Stimulated activated CD8-positive, alpha-beta memory T cell treated with anti-CD3 and anti-CD28 coated beads, Interleukin-7, amount 100 ng/mL, for 24 hours (primary cell): ENCODE measurements at places on chromosomes 16 and 17.

- DNase-seq: no peak
Measured at GRCh38 chr17:45227926-45228762, 6.5 kb downstream of the FMNL1 start.

DNA sequence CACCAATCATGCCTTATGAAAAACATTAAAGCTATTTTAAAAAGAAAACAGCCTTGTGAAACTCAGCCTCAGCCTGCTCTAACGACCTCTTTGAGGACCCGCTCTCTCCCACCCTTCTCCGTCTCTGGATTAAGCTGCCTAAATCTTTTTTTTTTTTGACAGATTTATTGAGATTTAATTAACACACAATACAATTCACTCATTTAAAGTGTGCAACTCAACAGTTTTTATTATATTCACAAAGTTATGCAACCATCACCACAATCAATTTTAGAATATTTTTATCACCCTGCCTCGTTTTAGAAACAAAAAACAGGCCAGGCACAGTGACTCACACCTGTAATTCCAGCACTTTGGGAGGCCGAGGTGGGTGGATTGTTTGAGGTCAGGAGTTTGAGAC is 8.4 kb downstream of the CDR2L start:
- DNase-seq: no peak

GRCh38 chr17:78399693-78400144 is 21.3 kb downstream of the PGS1 start:
- DNase-seq: no peak

DNA sequence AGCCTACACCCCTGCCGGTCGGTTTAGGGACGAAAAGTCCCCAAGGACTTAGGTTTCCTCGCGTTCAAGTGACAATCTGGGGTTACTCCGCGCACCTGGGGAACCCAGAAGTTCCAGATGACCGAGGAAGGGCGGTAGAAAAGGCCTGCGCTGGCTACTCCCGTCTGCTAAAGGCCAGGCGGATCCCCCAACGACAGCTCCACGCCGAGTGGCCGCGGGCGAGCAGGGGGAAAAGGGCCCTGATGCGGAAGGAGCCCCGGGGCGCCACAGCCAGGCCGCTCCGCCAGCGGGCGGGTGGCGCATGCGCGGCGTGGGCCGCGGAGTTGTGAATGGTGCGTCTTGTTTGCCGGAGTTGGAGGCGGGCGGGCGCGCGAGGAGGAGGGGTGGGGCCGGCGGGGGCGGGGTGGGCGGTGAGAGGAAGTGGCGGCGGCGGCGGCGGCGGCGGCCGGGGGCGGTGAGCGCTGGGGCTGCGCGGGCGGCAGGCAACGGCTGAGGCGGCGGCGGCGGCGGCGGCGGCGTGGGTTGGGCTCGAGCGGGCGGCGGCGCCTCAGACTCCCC is at the start of gene CBFB:
CBFB (plus strand) TSS at position 454 of the 558 bp plus-strand sequence. CDS start 259 bp downstream, outside the sequence.
- DNase-seq: peak; percentile 82

DNA sequence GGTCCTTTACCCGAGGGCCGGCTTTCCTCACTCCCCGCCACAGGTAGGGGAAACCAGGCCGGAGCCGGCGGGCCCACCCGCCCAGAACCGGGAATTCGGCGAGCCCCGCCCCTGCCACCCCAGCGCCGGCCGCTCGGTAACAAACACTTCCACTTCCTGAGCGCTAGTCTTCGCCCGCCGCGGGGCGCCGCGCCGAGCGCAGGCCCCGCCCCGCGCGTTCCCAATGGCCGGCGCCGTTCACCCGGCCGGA is 224 bp upstream of the NHERF1 start:
- DNase-seq: no peak

DNA sequence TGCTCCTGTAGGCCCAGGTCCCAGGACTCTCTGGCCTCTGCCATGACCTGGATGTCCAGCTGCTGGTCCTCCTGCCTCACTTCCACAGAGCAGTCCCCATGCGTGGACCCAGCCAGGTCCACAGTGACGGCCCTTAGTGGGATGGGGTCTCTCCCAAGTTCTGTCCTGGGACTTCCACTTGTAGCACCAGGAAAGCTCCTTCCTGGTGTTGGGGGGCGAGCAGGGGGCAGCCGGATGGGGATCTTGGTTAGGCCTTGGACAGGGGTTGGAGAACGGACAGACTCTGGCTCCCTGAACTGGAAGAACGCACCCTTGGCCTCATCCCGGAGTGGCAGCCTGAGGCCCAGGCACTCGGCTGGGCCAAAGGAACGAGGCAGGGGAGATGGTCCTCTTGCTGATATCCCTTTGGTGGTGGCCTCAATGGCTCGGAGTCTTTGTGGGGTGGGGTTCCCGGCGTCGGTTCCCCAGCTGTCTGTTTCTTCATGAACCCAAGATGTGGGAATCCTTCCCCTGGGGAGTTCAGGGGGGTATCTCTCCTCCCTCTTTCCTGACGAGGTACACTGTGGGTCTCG is 7.2 kb downstream of the GAS2L2 start:
- DNase-seq: no peak

DNA sequence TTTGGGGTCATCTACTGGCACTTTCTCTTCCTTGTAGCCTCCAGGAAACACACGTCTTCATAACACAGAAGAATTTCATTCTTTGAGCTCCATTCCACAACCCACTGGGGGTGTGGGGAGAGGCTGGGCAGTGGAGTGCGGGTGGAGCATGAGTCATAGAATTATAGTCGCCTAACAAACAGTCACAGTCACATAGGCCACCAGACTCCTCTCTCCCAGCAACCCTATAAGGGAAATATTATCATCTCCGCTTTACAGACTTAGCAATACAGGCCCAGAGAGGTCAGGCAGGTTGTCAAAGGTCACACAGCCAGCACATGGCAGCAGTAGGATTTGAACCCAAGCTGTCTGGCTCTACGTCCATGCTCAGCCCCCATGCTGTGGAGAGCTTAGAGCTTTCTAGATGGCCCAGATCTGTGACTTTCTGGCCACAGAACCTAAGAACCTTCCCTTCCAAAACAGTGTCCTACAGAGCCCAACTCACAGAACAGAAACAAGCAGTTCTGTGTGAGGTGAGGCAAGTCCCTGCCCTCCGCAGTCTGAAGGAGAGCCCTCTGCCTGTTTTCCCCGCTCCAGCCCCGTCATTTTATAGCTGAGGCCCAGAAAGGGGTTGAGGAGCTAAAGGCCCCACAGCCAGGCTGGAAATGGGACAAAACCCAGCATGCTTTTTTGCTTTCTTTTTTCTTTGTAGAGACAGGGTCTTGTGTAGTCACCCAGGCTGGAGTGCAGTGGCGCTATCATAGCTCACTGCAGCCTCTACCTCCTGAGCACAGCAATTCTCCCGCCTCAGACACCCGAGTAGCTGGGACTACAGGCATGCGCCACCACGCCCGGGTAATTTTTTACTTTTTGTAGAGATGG is 10.7 kb upstream of the LITAF start:
- DNase-seq: no peak

GRCh38 chr16:11306997-11307638 is 26.0 kb upstream of the PRM1 start:
- DNase-seq: no peak

DNA sequence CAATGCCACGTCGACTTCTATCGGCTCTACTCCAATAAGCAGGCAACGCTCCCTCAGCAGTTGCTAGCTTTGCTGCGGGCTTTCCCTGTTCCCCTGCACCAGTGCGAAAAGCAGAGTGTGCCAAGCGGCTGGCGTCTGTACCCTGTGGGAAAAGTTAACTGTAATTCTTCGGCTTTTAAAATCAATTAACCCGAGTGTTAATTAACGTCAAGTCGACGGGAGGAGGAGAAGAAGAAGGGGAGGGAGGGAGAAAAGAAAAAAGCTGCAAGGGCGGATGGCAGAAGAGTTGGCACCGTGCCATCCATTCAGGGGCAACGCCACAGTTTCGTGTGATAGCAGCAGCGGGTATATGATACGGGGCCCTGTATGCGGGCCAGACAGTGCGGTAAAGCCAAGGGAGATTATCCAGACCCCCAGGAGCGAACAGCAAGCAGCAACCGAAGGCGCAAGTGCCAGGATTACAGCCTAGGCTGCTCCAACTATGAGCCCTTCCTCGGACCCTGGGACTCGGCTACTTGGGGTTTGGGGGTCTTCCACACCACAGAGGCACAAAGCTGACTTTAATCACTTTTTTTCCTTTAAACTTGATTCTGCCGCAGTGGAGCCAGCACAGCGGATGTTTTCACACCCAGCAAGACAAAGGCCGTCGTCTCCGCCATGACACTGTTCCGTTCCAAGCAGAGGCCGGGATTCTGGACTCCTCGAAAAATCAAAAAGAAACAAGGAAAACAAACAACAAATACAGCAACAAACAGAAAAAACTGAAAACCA is 253.8 kb upstream of the PMFBP1 start:
- DNase-seq: no peak

- DNase-seq: no peak
Measured at GRCh38 chr17:50832267-50832863, 3.0 kb upstream of the WFIKKN2 start.

DNA sequence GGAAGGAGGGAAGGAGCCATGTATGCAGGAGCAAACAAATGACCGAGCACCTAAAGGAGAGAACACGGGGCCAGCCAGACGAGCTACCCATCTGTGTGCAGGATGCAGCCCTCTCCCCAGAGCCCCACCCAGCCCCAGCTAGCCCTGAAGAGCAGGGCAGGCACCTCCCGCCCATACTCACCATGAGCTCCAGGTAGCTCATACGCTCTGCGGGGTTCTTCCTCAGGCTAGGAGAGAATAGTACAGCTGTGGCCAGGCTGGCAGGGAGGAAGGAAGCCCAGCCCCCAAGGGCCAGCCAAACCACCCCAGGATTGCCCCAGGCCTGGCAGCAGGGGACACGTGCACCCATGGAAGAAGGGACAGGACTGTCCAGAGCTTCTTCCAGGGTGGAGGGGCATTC is 81.9 kb downstream of the KCNJ18 start:
- DNase-seq: no peak

DNA sequence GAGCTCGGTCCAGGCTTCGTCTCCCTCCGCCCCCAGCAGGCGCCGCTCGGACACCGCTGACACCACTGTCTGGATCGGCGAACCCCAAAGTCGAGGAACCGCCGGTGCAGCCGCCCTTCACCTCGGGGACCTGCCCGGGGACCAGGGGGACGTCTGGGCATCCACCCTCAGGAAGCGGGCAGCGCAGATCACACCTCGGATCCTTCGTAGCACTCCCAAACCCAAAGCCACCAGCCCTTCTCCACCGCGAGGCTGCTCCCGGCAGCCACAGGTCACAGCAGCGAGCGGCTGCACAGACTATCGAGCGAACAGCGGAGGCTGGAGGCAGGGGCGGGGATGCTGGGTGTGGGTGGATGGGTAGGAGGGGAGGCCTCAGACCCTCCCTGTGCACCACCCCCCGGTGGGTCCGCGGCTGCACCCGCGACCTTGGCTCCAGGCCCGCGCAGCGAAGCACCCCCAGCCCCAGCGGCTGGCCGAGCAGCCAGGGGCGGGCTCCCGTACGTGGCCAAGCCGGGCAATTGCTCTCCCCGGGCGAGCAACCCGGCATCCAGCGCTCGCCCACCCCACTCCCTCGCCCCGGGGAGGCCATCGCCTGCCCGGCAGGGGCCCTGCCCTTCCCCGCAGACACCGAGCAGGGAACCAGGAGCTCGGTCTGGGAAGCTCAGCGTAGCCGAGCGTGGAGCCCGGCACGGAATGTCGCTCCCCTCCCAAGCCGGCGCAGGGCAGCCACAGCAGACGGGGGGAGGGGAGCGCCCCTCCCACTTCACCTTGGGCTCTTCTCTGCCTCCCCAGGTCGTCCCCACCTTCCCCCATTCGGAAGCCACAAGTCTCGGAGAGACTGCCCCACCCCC is 1.0 kb downstream of the SDK2 start:
- no peak for DNase-seq

GRCh38 chr17:77566151-77566550 is 392.4 kb upstream of the TNRC6C start:
- DNase-seq: no peak

DNA sequence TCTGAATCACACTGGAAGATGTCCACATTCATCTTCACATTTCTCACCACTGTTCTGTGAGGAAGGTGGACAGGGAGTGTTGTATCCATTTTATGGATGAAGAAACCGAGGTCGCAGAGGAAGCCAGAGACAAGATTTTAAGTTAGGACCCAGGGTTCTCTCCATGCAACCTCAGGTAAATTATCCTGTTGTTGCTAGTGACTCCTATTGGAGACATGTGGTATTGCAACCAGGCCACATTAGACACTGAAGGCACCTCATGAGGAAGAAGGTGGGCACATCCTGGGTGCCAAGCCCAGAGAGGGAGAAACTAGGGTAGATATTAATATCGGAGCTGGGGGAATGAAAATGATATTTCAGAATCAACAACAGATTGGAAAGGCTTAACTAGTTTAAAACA is 8.5 kb upstream of the WNT9B start:
- DNase-seq: no peak

- DNase-seq: no peak
Measured at GRCh38 chr17:16243385-16243784, 26.4 kb downstream of the PIGL start.

DNA sequence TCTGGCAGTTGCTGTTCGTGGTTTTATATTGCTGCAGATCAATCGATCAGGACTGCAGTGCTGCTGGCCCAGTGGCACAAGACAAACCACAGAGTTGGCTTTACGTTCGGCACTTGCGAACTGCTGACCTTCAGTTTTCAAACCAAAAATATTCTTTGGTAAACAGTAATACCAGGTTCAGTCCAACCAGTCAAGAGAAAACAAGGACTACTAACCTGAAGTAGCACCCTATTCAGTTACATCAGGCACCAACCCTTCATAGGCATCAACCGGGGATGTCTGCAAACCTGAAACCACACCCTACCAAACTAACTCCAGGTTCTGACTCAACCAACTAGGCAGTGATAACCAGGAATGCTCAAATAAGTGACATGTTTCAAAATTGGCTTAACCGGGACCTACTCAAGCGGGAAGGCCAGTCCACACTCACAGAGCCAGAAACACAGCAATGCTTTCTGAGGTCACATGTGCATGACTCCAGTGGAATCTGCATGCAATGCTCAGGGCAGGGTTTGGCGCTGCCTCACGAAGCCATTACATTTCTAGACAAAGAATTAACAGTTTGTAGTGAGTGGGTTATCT is 91.1 kb downstream of the SMG6 start:
- no peak for DNase-seq

DNA sequence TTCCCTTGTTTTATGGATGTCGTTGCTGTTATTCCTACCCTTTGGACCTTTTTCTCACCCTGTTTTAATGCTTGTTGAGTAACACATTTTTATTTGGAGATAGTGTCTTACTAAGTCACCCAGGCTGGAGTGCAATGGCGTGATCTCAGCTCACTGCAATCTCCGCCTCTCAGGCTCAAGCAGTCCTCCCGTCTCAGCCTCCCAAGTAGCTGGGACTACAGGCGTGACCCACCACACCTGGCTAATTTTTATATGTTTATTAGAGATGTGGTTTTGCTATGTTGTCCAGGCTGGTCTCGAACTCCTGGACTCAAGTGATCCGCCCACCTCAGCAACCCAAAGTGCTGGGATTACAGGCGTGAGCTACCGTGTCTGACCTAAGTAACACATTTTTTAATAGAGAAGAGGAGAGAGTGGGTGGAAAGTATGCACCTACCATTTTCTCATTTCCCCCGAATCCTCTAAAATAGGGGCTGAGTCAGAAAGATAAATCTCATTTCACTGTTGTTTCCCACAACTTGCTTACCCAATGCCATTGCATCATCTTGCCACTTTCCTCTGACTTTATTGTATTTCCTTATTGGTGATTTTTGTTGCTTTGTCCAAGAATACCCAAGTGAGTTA is 7.0 kb downstream of the DHX40 start:
- DNase-seq: no peak

GRCh38 chr16:85395207-85395912 is 217.8 kb upstream of the GSE1 start:
- DNase-seq: no peak
